ENCODE measurements at places on chromosomes 16 and 17.

- DNase-seq: no peak
Observed at GRCh38 chr17:44268709-44269534, 987 bp upstream of the SLC4A1 start.

DNA sequence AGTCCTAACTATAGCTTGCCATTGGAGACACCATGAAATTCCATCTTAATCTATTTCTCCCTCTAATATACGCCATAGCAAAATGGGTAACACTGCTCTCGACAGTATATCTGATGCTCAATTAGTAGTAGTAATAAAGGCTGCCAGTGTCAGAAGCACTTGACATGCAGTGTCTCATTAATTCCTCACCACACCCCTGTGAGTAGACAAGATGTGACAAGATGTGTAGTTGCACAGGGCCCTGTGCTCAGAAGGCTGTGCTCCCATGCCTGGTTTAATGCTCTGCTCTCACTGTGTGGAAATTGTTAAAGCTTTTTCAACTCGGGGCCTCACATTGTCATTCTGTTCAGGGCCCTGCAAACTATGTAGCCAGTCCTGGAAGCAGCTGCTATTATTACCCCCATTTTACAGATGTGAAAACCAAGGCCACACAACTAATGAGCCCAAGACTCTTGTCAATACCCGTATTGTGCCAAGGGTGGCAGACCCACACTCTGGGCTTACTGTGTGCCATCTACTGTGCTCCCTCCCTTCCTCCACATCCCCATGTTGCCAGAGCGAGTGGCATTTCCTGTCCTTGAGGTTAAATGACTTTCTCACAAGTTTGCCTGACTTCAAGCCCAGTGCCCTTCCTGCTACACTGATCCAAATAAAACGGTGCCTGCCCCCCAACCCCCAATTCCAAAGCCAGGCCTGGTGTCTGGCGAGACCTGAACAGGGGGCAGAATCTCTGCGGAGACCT is 287.3 kb upstream of the CCL2 start:
- no peak for DNase-seq

- no peak for DNase-seq
Observed at GRCh38 chr17:83081684-83082201, 2.3 kb downstream of the METRNL start.

- no peak for DNase-seq
Observed at GRCh38 chr16:8959921-8960787, 3.6 kb downstream of the USP7 start.

DNA sequence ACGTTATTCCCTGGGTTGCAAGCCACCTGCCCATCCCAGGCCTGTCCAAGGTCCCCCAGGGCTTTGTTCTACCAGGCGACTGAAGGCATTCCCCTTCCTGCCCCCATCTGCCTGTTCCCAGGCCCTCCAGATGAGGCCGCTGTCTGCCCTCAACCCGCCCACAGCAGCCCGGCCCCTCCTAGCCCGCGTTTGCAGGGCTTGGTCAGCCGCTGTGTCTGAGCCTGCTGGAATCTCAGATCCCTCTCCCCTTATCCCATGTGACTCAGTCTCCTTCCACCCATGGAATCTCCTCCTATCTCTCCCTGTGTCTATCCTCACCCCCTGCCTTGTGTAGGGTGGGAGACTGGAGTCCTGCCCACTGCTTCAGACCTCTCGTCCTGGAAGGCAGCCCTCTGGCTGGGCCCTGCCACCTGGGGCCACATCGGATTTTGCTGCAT is 186.0 kb upstream of the TNRC6C start:
- DNase-seq: peak; percentile 37

- DNase-seq: no peak
Observed at GRCh38 chr16:19112099-19112407, 1.7 kb upstream of the ITPRIPL2 start.

DNA sequence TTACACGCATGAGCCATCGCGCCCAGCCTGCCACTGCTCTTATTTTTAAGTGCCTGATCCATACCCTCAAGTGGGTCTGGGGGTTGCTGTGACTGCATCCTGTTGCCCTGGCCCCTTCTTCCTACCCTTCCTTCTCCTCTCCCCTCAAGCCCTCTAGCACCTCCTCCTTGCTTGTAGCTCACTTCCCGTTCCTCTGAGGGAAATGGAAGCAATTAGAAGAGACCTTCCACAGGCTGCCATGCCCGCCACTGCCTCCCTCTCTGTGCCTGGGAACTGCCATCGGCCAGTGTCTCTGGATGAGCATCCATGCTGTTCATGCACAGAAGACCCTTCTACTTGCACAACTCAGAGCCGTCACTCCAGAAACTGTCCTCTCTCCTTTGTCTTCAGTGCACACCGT is 10.6 kb upstream of the TFAP4 start:
- no peak for DNase-seq

- DNase-seq: no peak
Observed at GRCh38 chr17:14351493-14351892, 50.6 kb downstream of the HS3ST3B1 start.

DNA sequence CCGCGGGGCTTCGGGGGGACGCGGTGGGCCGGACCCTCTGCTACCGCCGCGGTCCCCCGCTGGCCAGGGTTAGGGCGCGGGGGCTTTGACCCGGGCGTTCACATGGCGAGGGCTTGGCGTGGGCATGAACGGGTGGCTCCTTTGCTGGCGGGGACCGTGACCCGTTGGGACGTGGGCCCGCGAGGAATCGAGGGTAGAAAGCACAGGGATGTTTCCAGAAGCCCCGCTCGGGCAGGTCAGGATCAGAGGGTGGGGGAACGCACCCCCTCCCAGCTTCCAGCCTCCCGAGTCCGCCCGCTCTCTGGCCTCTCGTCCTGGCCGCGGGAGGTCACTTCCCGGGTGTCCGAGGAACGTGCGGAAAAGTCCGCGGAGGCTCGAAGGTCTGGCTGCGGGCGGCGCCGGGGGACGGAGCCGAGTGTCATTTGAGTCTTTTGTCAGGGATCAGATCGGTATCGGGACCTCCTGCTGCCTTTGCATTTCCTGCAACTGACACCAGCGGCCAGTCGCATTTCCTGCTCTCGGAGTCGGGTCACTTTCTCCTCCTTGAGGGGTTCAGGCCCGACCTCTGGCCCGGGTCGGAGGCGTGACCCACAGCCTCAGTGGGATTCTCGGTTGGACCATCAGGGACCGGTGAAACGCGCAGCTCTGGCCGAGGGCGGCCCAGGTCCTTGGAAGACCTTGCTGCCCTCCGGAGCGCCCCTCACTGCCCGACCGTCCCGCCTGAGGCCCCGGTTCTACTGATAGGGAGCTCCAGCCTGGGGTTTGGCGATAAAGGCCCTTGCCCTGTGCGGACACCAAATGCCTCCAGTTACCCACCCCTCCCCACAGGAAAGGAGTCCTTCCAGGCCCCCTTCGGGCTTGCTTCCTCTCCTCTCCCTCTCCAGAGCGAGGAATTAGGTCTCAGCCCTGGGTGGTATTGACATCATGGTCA is 702 bp upstream of the WNT3 start:
- DNase-seq: no peak

DNA sequence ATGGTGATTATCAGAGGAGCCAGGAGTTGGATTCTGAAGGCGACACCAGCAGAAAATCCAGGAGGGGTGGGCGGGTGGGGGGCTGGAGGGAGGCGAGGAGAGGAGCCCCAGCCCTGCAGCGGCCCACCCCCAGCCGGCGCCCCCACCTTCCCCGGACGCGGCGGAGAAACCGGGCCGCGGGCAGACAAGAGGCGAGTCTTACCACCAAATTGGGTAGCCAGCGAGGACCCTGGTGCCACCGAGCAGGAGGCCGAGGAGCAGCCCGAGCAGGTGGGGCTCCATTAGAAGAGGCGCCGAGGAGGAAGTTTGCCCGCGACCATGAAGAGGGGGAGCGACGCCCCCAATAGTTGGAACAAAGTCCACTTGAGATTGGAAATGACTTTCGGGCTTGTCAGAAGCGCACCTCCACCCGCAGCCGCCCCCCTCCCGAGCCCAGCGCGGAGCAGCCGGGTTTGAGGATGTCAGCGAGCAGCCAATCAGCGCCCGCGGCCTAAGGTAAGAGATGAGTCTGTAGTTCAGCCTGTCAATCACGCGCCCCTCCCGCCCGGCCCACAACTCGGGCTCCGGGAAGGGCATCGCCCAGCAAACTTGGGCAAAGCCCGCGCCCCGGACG is at the start of gene WNT3:
Gene WNT3, minus strand, starts transcription at position 377 of the 613 bp plus-strand sequence. Its CDS starts 95 bp downstream, at position 282.
- DNase-seq: no peak

GRCh38 chr16:21233521-21234150 is at the start of gene ANKS4B:
Gene ANKS4B, plus strand, starts transcription at chr16:21233699. Its CDS starts 39 bp downstream, at chr16:21233738.
- DNase-seq: no peak

DNA sequence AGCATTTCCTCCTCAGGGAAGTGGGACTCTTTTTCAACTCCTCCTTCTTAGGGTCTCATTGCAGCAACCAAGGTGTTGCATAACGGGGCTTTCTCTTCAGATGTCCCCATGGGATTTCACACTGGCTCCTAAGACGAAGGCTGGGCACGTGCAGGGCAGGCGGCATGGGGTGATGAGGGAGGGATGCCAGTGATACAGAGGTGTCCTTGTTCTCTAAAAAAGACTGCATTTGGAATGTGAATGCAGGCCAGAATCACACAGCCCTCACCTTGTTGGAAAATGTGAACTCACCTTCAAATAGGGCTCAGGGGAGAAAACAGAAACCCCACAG is 105.6 kb downstream of the XYLT1 start:
- DNase-seq: no peak

DNA sequence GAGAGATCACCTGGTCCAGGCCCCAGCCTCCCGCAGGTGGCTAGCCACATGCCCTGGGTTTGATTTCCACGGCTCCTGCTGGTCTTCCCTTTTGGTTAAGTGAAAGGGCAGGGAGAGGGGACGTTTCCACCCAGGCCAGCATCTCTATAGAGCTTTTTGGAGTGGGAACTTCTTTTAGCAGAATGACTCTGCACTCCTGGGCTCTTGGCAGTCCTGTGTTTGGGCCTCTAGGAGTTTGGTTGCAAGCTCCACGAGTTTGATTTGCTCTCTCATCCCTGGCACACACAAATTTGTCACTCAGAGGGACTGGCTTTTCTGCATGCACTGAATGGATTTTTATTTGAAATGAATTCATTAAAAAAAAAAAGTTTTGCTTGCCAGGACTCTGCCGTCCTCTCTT is 32.8 kb downstream of the MSI2 start:
- DNase-seq: no peak

DNA sequence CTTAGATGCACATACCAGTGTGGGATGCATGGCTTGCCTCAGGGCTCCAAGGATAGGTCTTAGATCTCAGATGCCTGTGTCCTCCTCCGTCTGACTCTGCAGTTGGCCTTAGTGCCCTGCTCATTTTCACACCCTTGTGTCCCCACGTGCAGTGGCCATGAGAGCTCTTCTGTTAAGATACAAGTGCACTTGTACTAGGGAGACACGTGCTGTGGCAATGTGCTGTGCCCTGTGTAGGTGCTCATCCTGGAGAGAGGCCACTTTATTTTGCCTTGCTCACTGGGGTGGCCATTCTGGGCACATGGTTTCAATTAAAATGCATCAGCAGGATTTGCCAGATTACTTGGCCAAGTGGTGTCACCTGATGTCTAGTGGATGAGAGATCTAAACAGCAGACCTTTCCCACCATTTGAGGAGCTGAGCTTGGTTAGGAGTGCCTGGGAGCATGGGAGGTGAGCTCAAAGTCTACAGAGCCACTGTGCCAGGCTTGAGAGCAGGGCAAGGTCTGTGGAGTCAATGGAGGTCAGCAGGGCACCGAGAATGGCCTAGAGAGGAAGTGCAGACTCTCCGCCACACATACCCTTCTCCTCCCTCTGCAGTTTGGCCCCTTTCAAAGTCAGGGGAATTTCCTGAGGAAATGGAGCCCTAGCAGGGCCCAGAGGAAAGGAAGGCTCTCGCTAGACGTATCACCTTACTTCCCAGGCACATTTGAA is 25.2 kb upstream of the SMPD3 start:
- DNase-seq: no peak

GRCh38 chr17:59512844-59513385 is 52.5 kb upstream of the DHX40 start:
- DNase-seq: peak; percentile 62

GRCh38 chr16:89318871-89319630 is 101.5 kb downstream of the ZNF778 start:
- DNase-seq: no peak

GRCh38 chr17:28381141-28381825 is 9.8 kb downstream of the SARM1 start:
- no peak for DNase-seq

- no peak for DNase-seq
Observed at GRCh38 chr16:10097271-10097670, 85.0 kb downstream of the GRIN2A start.

GRCh38 chr17:76598004-76598439 is 12.4 kb upstream of the ST6GALNAC2 start:
- DNase-seq: peak; percentile 70

DNA sequence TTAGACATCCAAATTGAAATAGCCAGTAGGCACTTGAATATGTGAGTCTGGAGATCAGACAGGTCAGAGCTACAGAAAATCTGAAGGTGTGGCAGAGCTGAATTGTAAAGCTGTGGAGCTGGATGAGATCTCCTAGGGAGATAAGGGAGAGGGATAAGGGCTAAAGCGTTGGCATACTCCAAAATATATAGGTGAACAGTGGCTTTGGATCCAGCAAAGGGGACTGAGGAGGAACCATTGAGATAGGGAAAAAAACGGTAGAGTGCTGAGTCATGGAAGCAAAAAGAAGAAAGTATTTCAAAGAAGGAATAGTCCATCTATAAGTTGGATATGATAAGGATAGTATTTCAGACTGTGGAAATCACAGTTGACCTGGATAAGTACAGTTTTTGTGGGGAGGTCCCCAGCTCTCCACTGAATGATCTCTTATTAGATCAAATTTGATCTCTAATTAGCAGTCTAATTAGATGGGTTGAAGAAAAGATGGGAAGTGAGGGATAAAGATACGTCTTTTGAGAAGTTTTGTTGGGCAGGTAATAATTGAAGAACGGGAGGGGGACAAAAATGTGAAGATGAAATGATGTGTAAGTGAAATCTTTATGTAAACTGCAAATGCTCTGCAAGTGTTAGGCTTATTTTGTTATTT is 587 bp upstream of the DBF4B start:
- no peak for DNase-seq

- no peak for DNase-seq
Observed at GRCh38 chr17:74616696-74617095, 6.8 kb downstream of the CD300E start.

GRCh38 chr17:77566151-77566550 is 392.4 kb upstream of the TNRC6C start:
- no peak for DNase-seq

GRCh38 chr17:55601874-55602364 is 90.7 kb upstream of the SMIM36 start:
- no peak for DNase-seq
